ENCODE measurements at places on chromosomes 1 and 21.

DNA sequence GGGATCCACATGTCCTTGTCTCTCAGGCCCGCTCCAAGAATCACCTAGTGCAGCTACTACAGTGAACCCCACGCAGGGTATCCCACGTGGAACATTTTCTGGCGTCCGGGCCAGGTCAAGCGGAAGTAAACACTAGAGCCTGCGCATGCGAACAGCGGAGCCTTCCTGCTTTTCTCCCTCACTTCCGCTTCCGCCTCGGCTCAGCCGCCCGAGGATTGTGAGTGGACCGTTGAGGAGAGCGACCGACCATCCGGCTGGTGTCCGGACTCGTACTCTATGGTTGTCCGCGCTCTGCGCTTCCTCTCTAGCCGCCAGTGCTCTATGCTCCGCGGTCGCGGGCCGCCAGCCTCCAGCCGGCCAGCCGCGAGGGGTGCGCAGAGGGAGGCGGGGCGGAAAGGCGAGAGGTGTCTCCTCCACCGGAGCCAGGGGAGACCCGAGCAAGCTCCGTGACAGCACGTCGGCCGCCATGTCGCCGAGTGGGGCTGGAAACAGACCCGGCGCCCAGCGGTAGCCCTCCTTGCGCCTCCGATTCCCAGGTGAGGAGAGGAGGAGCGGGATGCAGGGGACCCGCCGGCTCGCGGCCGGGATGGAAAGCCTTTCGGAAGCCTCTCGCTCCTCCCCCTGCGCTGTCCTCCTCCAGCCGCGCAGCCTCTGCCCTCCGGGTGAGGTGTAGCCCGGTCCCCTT is at the start of the genes CNST and TFB2M:
CNST (plus strand) TSS at position 329 of the 685 bp plus-strand sequence. CDS start 25,107 bp downstream, outside the sequence.
TFB2M (minus strand) TSS at position 134 of the 685 bp plus-strand sequence; CDS start at position 11, 123 bp downstream.
- DNase-seq = peak; percentile 97

DNA sequence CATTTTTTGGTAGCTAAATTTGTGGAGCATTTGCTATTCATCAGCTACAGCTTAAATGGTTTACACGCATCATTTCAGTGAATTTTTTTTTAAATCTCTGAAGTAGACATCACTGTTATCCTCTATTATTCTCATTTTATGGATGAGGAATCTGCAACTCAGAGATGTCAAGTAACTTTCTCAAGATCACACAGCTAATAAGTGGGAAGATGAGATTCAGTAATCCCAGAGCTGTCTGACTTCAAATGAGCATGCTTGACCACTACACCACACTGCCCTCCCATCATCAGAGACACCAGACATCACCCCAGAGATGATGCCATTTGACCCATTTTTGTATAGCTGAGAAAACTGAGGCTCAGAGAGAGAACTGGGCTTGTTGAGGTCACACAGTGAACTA is 116.4 kb downstream of the RRAGC start:
- DNase-seq = no peak

GRCh38 chr1:150256554-150257341 is 826 bp upstream of the CA14 start:
- DNase-seq = no peak

- DNase-seq = no peak
Observed at GRCh38 chr1:34808051-34808810, 15.4 kb downstream of the GJA4 start.
